ENCODE measurements at places on chromosomes 16 and 17. TPM values are rescaled to one million over a fixed set of nuclear protein-coding genes. Genes with fewer than 3 reads are reported as not detected.

CDRT15 gene
- not detected for total RNA-seq

CES1 gene
- 18.5 TPM for total RNA-seq

C16orf46 gene
- 6.0 TPM for total RNA-seq

TBC1D28 gene
- not detected for total RNA-seq

DNA sequence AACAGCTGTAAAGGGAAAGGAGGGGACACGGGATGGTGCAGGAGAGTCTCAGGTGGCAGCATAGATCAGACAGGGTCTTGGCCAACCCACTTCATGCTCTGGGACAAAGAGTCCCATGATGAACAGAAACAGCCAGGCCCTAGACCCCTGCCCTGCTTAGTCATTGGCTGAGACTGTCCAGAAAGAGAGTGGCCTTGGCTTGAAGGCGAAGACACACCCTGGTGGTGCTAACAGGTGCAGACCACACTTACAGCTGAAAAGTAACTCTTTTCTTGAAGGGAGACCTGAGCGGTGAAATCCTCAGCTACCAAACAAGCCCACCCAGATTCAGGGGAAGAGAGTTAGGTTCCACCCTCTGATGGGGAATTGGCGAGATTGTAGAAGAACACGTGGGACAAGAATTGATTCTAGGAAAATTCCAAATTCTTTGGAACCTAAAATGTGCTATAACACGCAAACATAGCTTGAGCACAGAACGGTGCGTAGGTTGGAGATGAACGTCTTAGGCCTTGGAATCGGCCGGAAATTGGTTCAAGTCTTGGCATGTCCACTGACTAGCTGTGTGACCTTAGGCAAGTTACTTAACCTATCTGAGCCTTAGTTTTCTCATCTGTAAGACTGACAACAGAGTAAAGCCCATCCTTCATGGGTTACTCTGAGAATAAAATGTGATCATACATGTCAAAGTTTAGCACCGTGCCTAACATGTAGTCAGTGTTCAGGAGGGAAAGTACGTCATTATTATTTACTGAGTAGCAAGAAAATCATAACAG is 12.5 kb upstream of the MLYCD start:
- DNase-seq = no peak

- DNase-seq = peak; percentile 74
Measured at GRCh38 chr16:11328172-11329070, 16.8 kb upstream of the RMI2 start.

- no peak for DNase-seq
Measured at GRCh38 chr17:4469552-4469951, 29.1 kb upstream of the SPNS2 start.

DNA sequence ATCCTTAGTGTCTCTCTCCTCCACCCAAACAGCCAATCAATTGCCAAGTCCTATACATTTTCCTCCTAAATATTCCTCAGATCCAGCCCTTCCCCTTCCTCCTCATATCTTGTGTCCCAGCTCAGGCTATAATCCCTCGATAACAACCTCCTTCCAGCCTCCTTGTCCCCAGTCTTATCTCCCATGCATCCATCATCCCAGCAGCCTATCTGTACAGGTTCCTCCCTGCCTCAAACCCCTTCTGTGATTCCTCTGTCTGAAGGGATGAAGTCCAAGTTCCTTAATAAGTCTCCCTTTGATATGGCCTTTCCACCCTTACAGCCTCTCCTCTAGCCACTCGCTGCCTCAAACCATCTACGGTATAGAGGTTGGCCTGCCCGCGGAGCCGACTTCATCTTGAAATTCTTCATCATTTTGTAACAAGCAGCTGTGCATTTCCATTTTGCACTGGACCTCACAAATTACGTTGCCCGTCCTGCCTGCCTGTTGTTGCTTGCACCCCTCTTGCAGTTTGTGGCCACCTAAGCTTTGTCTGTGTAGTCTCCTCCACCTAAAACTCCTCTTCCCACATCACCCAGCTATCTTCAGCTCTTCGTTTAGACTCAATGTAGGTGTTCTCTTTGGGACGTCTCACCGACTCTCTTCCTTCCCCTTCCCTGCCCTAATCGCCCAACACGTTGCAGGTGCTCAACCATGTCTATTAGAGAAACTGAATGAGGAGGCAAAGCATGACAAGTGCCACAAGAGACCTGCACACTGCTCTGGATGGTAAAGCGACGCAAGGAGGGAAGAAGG is 786 bp upstream of the CDK5RAP3 start:
- no peak for DNase-seq

DNA sequence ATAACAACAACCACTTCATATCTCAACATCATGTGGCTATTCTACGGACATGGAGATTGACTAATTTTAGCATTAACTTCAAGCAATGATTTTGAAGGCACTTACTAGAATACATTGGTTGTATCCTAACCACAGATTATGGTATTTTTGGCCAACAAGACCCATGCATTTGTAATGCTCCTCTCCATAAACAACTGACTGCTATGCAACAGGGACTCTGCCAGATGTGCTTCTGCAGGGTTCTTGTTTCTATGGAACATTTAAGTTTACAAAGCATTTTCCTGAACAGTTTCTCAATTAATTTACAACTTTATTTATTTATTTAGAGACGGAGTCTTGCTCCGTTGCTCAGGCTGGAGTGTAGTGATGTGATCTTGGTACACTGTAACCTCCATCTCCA is 178.0 kb downstream of the PARN start:
- no peak for DNase-seq

- DNase-seq = peak; percentile 86
Measured at GRCh38 chr17:57535249-57535966, 209.7 kb downstream of the CCDC182 start.

GRCh38 chr17:36779550-36779949 is 157.7 kb upstream of the LHX1 start:
- no peak for DNase-seq
